ENCODE measurements at places on chromosomes 6 and 20.
A peak's percentile ranks its signal among the peaks of the same experiment; 100 is the strongest.

DNA sequence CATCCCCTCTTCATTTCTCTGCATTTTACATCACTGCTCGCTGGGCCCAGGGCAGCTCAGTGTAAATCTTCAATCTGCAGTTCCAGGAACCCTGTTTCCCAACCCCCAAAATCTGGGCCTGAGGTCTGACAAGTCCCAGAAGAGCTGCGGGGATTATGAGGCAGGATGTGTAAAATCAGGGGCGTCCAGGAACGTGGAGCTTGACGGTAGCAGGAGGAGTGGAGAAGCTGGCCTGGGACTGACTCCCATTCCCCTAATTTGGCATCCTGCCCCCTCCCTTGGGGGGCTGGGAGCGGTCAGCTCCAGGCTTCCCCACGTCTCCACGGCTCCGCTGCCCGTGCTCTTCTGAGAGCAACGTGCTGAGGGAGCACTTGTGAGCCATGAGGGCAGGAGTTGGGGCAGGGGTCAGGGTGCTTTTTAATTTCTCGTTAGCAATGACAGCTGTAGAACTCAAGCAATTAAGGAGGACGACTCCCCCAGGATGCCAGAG, 23.4 kb upstream of the VEGFA start:
- DNase-seq, result no peak

- DNase-seq, result no peak
Measured at GRCh38 chr20:5969348-5969935, 19.0 kb downstream of the MCM8 start.

DNA sequence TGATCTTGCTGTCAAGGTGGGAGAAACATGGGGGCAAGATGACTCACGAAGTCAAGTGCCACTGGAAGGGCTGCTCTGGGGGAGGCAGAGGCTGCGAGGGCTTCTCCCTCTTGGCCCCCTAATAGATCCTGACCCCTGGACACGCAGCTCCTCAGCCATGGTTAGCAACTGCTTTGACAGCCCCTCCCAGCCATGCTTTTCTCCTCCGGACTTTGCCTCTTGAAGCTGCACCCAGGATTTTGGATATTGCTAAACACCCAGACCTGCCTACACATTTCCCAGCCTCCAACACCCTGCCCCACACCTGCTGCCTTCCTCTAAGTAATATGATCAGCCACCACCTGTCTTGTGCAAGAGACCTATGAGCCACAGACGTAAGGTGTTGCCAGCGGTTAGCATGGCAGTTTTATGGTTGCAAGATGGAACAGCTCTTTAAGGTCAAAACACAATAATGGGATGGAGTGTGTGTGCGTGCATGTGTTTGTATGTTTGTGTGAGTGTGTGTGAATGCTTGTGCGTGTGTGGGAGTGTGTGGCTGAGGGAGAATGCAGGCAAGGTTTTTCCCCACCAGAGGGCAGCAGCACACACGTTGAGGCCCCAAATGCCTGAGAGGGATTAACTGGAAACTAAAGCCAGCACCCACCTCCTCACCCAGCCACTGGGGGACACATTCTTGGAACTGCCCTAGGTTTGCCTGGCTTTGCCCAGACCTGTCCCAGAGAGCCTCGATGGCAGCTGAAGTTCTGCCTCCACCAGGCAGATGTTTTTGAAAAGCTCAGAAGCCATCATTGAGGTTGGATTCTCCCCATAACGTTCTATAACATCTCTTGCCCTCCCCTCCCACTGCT, 2.5 kb downstream of the IP6K3 start:
- peak; percentile 65 for DNase-seq

DNA sequence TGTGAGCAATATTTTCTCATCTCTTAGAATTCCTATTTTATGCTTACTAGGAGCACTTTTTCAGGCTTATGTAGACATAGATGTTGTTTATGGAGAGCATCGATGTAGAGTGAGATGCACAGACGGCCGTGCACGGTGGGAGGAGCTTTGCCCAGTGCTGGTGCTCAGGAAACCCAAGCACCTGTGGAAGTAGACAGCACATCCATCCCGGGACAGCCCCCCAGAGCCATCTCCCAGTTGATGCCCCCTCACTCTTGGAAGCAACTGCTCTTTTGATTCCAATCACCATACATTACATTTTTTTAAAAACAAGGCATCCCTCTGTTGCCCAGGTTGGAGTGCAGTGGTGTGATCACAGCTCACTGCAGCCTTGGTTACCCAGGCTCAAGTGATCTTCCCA, 143.7 kb downstream of the SMOC2 start:
- no peak for DNase-seq

GRCh38 chr6:141316236-141316635, 816.5 kb upstream of the GJE1 start:
- DNase-seq, result no peak

DNA sequence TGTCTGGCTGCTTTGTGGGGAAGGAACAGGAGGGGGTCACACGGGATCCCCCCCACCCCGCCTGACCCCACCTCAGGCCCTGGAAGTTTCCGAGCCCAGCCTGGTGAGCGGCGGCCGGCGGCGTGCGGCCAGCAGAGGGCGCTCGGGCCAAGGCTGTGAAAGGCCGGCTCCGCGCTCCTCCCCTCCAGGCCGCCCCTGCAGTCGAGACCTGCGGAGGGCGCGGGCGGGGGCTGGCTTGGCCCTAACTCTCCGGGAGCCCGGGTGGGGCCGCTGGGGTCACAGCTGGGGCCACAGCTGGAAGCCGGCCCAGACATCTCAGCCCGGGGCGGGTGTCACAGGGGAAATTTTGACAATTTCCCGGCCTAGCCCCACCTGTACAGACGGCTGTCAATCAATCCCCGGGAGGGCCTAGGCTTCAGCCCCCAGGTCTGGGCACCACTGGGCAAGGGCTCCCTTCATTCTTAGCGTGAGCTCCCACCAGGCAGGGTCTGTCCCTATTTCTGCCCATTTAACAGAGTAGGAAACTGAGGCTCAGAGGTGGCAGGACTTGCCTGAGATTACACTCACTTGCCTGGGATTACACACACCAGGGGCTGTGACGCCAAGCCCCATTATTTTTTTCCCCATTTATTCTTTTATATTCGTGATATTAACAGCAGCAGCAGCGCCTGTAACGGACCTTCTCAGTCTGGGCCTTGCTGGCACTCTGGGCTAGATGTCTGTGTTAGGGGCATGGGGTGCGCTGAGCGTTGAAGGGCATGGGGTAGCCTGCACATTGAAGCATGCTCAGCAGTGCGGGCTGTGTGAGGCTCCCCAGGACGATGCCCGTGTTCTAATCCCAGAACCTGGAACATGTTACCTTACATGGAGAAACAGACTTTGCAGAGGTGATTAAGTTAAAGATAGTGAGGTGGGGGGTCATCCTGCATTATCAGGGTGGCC, 23.0 kb downstream of the ZBP1 start:
- DNase-seq, result peak; percentile 10

DNA sequence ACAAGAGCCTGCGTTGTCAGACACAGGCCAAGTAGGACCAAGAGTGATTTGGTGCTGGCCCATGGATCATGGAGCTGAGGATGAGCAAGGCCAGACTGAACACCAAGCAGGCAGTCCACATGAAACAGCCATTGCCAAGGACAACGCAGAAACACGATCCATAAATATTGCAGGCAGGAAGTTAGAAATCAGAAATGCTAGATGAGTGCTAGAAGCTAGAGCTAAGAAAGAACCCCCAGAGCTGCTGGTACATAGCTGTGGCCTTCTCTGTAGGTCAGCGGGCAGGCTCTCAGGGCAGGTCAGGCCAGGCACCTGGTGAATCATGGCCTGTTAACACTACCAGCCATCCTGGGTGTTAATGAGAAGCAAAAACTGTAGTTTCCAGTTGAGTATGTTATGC, 119.7 kb downstream of the ALDH8A1 start:
- DNase-seq, result no peak

DNA sequence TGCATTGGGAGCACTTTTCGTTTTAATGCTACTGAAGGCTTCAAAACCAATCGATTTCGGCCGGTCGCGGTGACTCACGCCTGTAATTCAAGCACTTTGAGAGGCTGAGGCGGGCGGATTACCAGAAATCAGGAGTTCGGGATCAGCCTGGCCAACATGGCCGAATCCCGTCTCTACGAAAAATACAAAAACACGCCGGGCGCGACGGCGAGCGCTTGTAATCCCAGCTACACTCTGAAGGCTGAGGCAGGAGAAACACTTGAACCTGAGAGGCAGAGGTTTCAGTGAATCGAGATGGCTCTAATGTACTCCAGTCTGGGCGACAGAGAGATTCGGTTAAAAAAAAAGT, 58.4 kb downstream of the TRIM38 start:
- DNase-seq, result no peak

DNA sequence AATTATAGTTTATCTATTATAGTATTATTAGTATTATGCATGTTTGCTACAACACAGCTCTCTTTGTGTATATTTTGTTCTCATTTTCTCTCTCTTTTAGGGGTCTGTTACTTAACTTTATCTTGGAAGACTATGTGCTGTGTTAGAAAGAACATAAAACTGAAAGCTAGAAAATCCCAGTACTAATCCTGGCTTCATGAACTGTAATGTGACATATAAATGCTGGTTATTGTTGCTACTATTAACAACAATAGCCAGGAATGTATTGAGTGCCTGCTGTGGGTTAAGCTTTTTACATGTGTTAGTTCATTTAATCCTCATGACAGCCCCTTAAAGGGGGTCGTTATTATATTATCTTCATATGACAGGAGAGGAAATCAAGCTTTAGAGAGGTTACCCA, 170.0 kb upstream of the DTNBP1 start:
- no peak for DNase-seq

- DNase-seq, result peak; percentile 81
Measured at GRCh38 chr6:32195902-32196681, 3.6 kb upstream of the GPSM3 start.

DNA sequence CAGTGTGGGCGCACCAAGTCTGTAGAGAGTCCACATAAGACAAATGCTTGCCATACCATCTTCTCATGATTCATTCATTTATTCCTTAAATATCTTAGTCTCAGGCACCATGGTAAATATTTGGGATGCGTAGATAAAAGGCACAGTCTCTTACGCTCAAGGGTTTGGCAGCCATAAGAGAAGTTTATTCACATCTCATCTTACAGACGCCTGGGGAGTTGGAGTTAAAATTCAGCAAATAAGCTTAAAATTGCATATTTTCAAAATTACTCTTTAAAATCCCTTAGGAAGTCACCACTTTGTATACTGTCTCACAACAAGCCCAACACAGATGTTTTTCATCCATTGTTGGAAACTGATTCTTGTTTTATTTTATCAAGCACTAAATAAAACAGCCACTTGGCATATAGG, 363.3 kb downstream of the KIF16B start:
- DNase-seq, result no peak

DNA sequence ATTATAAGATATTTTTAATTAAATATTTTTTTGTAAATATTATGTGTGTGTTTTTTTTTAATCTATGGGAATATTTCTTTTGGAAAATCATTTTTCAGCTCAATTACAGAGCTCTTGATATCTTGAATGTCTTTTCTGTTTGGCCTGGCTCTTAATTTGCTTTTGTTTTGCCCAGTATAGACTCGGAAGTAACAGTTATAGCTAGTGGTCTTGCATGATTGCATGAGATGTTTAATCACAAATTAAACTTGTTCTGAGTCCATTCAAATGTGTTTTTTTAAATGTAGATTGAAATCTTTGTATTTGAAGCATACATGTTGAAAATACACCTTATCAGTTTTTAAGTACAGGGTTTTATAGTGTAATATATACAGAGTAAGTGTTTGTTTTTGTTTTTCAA, 2.6 kb downstream of the ID4 start:
- no peak for DNase-seq

DNA sequence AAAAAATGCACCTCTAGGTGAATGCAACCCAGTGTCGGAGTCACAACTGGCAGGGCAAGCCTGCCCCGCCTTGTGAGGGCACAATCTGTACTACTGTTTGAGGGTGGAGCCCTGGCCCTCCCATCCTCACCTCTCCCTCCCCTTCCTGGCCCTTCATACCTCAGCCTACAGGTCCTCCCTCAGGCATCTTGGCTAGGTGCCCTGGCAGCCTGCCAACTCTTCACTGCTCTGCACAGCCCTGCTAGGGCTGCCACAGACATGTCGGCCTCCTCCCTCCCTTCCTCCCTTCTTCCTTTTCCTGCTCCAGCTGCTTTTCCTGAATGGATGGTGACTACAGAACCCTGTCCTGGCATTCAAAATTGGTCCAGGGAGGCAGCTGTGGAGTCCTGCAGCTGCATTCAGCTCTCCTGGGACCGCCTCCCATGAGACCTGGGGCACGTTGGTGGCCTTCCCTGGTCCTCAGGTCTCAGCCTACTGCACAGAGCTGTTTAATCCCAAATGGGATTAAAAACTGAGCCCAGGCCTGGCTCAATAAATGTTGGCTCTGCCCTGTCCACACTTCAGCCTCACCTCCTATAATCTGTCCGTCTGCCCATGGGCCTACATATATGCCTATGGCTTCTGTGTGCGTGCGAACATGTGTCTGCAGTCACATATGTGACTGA, 52.7 kb downstream of the CDH22 start:
- peak; percentile 93 for DNase-seq

DNA sequence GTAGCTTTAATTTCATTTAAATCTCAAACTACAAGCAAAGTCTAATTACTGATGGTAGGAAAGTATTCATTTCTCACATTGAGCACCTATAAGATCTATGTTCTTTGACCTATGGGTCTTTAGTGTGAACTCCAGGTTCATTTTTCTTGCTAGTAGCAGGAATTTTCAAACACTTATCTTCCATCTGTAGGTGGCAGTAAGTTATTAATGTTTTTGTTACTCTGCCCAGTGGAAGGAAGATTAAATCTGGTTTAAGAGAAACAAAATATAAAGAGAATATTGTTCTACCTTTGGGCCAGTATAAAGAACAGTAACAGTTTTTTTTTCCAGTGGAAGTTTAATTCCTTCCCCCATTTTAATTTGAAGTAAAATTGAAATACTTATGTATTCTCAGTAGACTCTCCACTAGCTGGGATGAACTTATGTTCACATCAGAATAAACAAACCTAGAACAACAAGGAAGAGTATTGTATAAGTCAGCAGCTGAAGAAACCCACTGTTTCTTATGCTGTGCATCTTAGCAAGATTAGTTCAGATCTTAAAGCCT, 328.2 kb downstream of the PHF3 start:
- no peak for DNase-seq

DNA sequence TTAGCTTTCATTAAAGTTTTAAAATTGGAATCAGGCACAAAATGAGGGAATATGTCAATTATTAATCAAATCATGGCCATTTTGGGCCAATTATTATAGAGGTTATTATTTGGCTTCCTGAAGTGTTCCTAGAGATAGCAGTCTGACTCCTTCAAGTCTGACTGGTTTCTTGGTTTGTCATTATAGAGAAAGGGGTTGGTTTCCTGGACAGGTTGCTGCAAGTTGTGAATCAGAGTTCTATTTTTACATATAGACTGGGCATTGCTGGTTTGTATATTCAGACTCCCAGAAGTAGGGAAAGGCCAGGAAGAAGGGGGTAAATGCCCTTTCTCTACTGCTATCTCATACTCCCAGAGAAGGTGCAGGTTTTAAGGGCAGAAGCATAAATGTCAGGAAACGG, 121.4 kb upstream of the CEP162 start:
- DNase-seq, result no peak

Data from NCI-H2227 treated with DMSO at 0.1 percent for 48 hours (cell line).